ENCODE measurements at places on chromosomes 16 and 17. TPM values are rescaled to one million over a fixed set of nuclear protein-coding genes. Genes with fewer than 3 reads are reported as not detected.

Gene OSGIN1
- total RNA-seq: 0.48 TPM

DNA sequence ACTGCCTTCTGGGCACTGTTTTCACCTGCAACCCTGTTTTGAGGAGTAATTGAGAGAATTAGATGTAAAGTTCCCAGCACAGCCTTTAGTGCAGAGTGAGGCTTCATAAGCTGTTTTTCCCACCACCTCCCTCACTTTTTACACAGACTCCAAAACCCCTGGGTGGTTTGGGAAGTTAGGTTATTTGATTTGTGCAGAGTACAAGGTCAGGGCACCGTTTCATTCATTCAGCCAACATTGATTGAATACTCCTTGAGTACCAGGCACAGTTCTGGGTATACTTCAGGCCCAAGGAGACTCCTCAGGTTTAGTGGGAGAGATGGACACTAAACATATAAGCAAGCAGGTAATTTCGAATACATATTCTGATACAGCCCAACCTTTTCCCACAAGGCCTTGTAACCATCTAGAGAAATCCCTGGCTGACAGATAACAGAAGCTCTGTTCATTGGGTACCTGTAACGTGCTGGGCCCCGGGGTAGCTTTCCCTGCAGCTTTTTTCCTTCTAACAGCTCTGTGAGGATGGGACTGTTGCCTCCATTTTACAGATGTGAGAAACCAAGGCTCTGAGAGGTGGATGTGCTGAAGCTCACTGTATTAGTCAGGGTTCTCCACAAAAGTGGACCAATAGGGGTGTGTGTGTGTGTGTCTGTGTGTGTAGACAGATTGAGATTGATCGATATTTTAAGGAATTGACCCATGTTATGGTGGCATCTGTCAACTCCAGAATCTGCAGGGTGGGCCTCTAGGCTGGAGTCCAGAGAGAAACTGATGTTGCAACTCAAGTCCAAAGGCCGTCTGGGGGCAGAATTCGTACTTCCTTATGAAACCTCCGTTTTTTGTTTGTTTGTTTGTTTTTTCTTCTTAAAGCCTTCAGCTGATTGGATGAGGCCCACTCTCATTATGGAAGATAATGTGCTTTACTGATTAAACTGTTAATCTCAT lies 234.7 kb downstream of the SNX29 start:
- no peaks in the 10 kb centered on the region for H3K36me3 ChIP-seq
- peaks cover 13% of the 10 kb centered on the region for H3K4me1 ChIP-seq
- H3K27ac ChIP-seq: no peak overlapping the region
- no peaks in the 10 kb centered on the region for H3K27me3 ChIP-seq
- no peak overlapping the region for H3K4me3 ChIP-seq

- H3K4me3 ChIP-seq: no peak overlapping the region
- H3K4me1 ChIP-seq: no peaks in the 10 kb centered on the region
- no peak for DNase-seq
- H3K27ac ChIP-seq: no peak overlapping the region
- H3K27me3 ChIP-seq: no peaks in the 10 kb centered on the region
- no peaks in the 10 kb centered on the region for H3K36me3 ChIP-seq
Measured at GRCh38 chr16:51722467-51722866, 571.4 kb upstream of the SALL1 start.

Gene TLCD3A
- 23.8 TPM for total RNA-seq

DNA sequence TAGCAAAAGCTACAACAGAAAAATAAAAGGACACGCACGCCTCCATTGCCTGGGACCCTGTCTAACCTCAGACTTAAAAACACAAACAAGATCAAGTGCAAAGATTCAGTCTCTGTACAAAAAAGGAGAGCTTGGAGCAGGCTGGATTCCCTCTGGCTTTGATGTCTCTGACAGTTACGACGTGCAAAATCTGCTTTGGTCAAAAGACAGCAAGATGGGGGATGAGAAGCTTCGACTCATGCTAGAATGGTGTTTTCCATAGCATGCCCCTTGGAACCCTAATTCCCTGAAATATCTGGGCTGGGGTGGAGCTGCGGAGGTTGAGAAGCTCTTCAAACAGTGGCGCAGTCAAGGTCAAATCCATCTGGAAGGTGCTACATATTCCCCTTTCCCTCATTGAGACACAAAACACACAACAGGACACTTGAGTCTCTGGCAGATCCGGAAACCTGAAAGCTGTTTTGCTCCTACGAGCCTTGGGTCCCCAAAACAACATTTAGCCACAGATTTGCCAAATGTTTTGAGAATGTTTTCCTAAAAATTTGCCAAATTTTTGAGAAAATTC lies 9.1 kb downstream of the MYH11 start:
- no peak for DNase-seq
- no peak overlapping the region for H3K4me3 ChIP-seq
- no peaks in the 10 kb centered on the region for H3K4me1 ChIP-seq
- H3K27ac ChIP-seq: no peak overlapping the region

DNA sequence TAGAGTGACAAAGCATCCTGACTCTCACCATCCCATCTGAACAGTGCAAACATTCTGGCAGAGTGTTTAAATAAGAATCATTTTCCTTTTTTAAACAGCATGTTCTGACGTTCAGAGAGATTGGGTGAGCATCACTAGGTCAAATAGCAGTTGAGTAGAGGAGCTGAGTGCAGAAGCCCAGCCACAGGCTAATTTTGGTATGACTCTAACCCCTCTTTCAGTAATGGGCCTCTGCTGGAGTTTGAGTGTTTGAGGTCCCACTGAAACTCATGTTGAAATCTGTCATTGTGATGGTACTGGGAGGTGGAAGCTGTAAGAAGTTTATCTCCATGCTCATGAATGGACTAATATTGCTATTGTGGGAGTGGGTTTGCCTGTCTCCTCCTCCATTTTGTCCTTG lies 194.4 kb downstream of the SALL1 start:
- H3K4me1 ChIP-seq: no peaks in the 10 kb centered on the region
- H3K36me3 ChIP-seq: no peaks in the 10 kb centered on the region
- H3K27ac ChIP-seq: no peak overlapping the region
- H3K4me3 ChIP-seq: no peak overlapping the region

GRCh38 chr16:47970291-47970931 lies 185.4 kb downstream of the ABCC12 start:
- peaks cover 11% of the 10 kb centered on the region for H3K4me1 ChIP-seq
- no peak overlapping the region for H3K4me3 ChIP-seq
- no peaks in the 10 kb centered on the region for H3K27me3 ChIP-seq
- no peak for DNase-seq
- no peak overlapping the region for H3K27ac ChIP-seq

DNA sequence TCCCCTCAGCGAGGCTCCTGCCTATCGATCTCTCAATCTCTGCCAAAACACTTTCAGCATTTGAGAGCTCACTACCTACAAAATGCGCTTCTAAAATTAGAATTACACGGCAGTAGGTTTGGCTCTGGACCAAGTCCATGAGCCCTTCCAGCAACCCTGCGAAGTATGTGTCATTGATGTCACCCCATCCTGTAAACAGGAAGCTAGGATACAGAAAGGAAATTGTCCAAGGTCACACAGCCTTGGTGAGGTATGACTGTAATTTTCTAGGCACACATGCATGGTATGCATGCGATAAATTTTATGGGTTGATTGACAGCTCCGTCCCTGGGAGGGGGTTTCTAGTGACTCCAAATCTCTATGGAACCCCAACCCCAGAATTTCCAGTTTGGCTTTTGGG lies 330.3 kb upstream of the CDH5 start:
- H3K36me3 ChIP-seq: no peaks in the 10 kb centered on the region
- H3K4me1 ChIP-seq: no peaks in the 10 kb centered on the region
- no peak for DNase-seq
- no peaks in the 10 kb centered on the region for H3K27me3 ChIP-seq
- no peak overlapping the region for H3K27ac ChIP-seq

Gene EVI2A
- total RNA-seq: not detected

Gene SHISA9
- 39.8 TPM for total RNA-seq

- 0 out of 2 replicates have a peak, but pooled peaks cover 4% of the 10 kb centered on the region for H3K27me3 ChIP-seq
- no peak overlapping the region for H3K4me3 ChIP-seq
- H3K27ac ChIP-seq: no peak overlapping the region
- H3K36me3 ChIP-seq: no peaks in the 10 kb centered on the region
Measured at GRCh38 chr16:85306071-85306792, 194.0 kb upstream of the CIBAR2 start.

DNA sequence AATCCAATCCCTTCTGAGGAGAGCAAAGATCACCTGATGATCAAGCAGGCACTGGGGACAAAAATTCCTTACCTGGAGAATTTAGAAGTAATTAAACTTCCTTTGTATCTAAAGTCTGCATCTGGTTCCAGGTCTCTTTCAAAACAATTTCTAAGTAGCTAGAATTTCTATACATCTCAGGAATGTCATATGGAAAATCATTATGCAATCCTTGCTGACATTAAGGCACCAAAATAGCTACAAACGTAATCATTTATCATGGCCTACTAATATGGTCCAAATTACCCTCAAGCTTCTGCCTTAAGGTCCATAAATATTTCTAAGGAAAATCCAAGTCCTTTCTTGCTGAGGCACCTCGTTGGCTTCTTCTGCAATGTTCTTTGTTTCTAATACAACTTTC lies 32.9 kb upstream of the YPEL2 start:
- H3K27ac ChIP-seq: no peak overlapping the region
- H3K4me3 ChIP-seq: no peak overlapping the region
- no peaks in the 10 kb centered on the region for H3K27me3 ChIP-seq
- DNase-seq: no peak
- no peaks in the 10 kb centered on the region for H3K4me1 ChIP-seq
- no peaks in the 10 kb centered on the region for H3K36me3 ChIP-seq

Gene VPS35L
- 55.1 TPM for total RNA-seq

Gene CES5A
- total RNA-seq: not detected

Gene SRCAP
- 54.3 TPM for total RNA-seq

GRCh38 chr16:12319428-12320035 lies 343.0 kb downstream of the SNX29 start:
- H3K4me3 ChIP-seq: no peak overlapping the region
- H3K36me3 ChIP-seq: no peaks in the 10 kb centered on the region
- DNase-seq: no peak
- H3K27me3 ChIP-seq: no peaks in the 10 kb centered on the region

DNA sequence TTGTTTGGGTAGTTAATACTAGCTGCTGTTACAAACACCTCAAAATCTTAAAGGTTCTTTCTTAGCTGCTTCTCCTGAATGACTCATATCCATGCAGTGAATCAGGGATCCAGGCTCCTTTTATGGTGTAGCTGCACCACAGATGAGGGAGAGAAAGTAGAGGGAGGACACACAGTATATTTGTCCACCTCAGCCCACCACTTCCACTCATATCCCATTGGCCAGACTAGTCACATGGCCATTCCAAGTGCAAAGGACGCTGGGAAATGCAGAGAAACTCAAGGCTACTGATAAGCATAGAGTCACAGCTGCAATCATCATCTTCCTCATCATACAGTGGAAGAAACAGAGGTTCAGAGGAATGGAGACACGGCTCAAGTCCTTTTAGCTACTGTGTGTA lies 63.8 kb downstream of the GSG1L start:
- DNase-seq: no peak
- H3K4me1 ChIP-seq: no peaks in the 10 kb centered on the region

Gene TMC7
- 2.6 TPM for total RNA-seq

- no peak for DNase-seq
- no peaks in the 10 kb centered on the region for H3K27me3 ChIP-seq
- no peak overlapping the region for H3K27ac ChIP-seq
Measured at GRCh38 chr17:45246861-45247428, 14.9 kb downstream of the SPATA32 start.

DNA sequence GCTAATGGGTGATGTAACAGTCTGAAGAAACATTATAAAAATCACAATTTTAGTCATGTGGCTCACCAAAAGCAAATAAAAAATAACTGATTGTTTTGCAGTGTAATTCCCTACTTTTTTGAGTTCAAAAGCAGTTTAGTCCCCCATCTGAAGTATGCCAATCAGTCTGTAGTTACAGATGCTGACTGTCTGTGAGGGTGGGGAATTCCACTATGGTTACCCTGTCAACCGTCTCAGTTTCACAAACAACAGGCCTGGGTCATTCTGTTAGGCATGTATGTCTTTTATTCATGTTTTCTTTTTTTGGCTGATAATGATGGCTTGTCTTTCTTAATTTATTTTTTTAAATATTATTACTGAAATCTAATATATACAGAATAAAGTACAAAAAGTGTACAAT lies 69.3 kb downstream of the STXBP4 start:
- no peaks in the 10 kb centered on the region for H3K36me3 ChIP-seq
- no peaks in the 10 kb centered on the region for H3K27me3 ChIP-seq
- H3K27ac ChIP-seq: no peak overlapping the region
- H3K4me3 ChIP-seq: no peak overlapping the region
- H3K4me1 ChIP-seq: no peaks in the 10 kb centered on the region

- H3K4me1 ChIP-seq: no peaks in the 10 kb centered on the region
- H3K36me3 ChIP-seq: no peaks in the 10 kb centered on the region
- H3K27me3 ChIP-seq: no peaks in the 10 kb centered on the region
- no peak overlapping the region for H3K4me3 ChIP-seq
- no peak for DNase-seq
- H3K27ac ChIP-seq: no peak overlapping the region
Measured at GRCh38 chr16:64543031-64543430, 578.8 kb downstream of the CDH11 start.
